ENCODE measurements at places on chromosomes 2 and 18.

- DNase-seq: no peak
Observed at GRCh38 chr18:24567199-24567598, 106.8 kb downstream of the HRH4 start.

DNA sequence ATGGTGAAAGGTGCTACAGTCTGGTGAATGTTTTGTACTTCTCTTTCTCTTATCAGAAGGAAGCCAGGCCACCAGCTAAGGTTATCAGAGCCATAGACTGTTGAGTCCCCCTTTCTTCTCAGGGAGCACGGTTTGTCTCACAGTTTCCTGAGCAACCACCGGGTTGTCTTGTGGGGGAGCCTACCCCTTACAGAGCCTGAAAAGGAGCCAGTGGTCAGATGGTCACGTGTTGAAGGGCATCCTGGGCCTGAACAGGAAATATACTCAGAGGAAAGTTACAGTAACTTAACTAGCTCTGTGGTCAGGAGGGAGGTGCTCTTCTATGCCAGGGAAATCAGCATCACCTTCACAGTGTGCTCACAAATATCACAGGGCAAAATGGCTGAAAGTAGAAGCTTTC, 11.6 kb downstream of the CD28 start:
- DNase-seq: no peak

GRCh38 chr2:45919711-45920111, 268.2 kb downstream of the PRKCE start:
- no peak for DNase-seq

GRCh38 chr2:238231251-238231793, 8.5 kb downstream of the HES6 start:
- no peak for DNase-seq

DNA sequence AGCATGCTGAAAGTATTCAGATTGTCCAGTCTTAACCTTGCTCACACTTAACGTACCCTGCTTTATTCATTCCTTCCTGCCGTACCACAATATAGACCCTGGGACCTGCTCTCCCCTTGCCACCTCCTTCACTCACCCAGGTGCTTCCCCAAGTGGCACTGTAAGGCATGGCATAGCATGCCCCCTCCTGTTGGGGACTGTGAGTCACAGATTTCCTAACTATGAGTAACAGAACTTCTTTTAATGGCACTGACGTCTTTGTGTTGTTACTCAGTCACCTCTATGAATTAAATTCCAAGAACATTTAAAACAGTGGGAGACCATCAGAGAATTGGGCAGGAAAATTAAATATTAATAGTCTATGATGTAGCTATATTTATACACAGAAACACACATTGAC, 117.2 kb downstream of the CTNNA2 start:
- DNase-seq: no peak

DNA sequence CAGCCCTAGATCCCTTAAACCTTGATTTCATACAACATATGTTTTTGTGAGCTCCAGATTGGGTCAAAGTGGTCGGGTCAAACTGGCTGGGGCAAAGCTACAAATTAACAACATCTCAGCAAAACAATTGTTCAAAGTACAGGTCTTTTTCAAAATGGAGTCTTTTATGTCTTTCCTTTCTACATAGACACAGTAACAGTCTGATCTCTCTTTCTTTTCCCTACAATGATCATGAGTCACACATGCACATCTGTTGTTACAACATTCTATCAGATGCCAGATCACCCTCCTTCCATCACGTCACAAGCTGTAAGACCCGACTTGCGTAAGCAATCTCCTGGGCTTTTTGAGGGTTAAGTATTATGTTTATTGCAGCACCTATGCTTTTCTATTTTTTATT, 55.1 kb downstream of the RHOB start:
- no peak for DNase-seq

DNA sequence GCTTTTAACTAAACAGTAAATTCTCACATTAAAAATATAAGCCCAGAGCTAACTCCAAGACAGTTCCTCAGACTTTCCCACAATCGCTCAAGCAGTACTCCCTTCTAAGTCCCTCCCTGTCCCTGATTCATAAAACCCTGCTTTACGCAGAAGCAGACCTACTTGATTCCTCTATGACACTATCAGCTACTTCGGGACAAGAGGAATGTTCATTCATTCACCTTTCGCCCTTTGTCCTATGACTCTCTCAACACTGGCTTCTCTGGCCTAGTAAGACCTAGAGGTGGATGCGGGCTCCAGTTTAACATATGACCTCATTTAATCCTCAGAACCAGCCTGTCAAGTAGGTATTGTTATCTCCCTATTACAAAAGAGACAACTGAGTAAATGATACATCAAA, 10.2 kb downstream of the LPIN2 start:
- no peak for DNase-seq

DNA sequence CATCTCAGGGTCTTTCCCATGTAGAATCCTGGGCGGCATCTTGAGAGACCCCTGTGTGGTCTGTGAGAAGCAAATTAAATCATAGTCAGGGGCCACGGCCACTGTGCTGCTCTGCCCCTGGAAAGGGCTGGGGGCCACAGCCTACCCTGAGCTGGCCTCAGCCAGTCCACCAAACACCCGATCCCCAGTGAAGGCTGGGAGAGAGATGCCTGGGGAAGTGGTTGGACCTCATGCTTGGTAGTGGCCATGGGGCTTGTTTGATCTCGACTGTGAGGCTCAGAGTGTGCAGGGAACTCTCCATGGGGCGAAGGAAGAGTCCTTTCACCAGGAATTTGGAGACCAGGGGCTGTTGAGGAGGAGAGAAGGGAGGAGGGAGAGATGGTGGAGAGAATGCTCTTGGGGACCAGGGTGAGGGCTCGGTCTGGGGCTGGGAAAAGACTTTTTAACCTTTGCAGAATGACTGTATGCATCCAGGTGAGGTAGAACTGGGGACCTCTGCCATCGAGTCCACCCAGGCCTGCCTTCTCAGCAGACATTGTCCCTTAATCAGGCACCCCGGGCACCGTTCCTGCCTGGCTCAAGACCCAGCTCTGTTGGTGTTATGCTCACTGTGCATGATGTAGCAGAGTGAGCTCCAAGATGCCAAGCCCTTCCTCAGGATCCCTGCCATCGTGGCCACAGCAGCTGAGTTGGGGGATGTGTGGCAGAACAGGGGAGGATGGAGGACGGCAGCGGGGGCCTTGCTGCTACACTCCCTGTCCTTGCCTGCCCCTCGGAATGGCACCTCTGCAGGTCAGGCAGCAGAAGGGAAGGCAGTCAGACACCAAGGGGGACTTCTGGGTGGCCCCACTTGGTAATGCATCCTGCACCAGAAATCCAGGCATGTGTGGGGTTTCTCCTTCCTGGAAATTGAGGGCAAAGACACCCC, 249.9 kb downstream of the DYSF start:
- no peak for DNase-seq

- DNase-seq: no peak
Observed at GRCh38 chr18:24538414-24539264, 78.2 kb downstream of the HRH4 start.

GRCh38 chr2:164969909-164970690, 14.8 kb upstream of the SLC38A11 start:
- DNase-seq: no peak

DNA sequence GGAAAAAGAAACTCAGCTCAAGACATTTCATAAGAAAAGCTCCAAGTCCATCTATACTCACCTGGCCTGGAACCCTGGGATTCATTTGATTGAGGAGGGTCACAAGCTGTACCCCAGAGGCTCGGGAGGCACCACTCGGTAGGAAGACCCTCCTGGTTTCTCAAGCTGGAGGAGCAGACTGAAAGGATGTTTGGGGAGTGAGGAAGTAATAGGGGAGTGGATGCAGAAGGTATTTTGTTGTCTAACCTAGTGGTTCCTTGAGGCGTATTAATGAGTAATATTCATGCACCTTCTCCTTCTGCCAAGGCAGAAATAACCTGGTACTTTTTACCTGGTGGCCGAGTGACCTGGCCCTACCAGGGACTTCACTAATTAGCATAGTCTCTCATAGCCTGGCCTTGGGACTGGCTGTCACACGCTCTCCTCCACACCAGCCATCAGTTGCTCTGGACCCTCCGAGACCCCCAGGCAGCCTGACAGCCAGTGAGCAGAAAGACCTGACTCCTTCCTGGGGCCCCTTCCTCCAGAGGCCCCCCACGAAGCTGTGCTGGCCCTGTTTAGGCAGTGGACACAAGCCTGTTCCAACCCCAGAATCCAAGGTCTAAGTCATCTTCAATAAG, 161.4 kb downstream of the BCL2 start:
- no peak for DNase-seq

GRCh38 chr2:79432731-79433146, 80.1 kb upstream of the CTNNA2 start:
- no peak for DNase-seq

- DNase-seq: no peak
Observed at GRCh38 chr2:47488870-47489584, 86.1 kb downstream of the MSH2 start.

GRCh38 chr2:39593439-39594393, 72.0 kb upstream of the TMEM178A start:
- no peak for DNase-seq

DNA sequence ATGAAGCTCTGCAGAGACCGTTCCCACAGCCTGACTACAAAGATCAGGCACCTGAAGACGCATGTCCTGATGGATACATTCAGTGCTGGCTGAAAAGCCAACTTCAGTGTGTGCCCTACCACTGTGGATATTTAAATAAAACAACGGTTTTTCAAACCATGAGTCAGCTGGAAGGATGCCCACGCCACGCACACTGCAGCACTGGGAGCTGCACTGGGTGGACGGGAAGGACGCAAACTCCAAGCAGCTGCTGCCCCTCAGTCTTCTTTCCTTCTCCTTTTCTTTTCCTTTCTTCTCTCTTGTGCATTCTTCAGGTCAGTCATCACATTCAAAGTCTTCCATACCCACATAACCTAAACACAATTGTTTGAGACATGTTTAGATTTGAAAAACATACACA, 7.9 kb downstream of the TMEM18 start:
- no peak for DNase-seq

- no peak for DNase-seq
Observed at GRCh38 chr2:166090908-166091307, 36.9 kb downstream of the SCN1A start.

GRCh38 chr18:63342206-63342605, 22.6 kb upstream of the BCL2 start:
- DNase-seq: no peak

GRCh38 chr2:157606534-157606933, 22.1 kb downstream of the ACVR1C start:
- no peak for DNase-seq
